Putamen (tissue), 1 donor: ENCODE measurements at places on chromosomes 11 and 22.

DNA sequence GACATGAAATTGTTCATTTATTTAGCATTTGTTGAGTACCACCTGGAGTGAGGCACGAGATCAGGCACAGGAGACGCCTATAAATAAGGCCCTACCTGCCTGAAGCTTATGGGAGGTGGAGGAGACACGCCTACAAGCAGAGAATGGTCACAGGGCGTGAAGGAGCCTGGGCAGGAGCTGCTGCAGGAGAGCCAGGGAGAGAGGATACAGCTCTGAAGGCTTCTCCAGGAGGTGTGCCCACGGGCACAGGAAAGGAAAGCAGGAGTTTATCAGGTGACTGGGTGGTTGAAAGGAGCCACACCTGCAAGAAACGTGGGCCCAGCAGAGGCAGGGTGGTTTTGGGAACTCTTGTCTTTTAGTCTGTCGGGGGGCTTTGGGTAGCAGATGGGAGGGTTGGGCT, 70.3 kb downstream of the BMAL1 start:
- DNase-seq = no peak

DNA sequence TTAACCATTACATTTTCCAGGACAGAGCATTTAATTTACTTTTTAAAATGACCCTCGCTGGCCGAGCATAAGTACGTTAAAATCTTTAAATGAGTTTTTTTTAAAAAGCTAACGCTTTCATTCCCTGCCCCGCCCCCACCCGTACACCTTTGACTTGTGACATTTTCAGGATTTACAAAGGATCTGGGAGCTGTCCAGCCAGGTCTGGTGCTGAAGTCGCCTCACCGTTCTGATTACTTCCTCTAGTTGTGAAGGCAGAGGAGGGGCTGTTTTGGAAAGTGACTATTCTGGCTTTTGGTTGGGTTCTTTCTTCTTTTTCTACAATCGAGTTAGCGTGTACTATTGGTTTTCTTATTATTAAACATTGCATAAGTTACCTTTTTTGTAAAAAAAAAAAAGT, 2.9 kb downstream of the C11orf87 start:
- DNase-seq = no peak

DNA sequence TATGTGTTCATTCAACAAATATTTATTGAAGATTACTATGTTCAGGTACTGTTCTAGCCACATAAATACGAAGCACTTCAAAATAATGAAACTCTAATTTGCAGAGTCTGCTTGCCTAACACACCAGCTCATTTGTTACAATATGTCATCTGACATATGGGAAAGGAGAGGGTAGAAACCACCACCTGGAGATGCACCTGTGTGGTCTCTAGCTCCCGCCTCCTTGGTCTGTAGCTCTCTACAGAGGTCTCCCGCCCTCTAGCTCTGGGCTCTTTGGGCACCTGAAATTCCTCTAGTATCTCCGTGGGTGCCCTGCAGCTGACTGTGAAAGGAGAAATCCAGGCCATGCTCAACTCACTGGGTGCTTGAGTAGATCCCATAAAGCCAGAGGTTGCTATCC, 51.4 kb upstream of the DBX1 start:
- DNase-seq = no peak

- DNase-seq = no peak
Measured at GRCh38 chr11:33889296-33889695, 2.6 kb downstream of the LMO2 start.

DNA sequence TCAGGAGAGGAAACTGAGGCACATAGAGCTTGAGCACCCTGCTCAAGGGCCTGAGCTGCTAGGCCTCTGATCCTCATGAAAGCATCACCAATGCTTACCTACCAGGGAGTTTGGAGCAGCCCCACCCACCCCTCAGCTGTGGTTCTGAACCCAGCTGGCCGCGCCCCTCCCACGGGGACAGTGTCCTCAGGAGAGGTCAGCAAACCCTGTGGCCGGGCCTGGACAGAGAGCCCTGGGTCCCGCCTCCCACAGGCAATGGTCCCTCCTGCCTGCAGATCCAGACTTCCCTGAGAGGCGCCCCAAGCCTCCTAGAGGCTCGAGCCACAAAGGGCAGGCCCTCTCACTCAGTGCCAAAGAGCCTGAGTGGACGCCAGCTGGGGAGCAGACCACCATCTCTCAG, 184.9 kb downstream of the BRD1 start:
- DNase-seq = no peak

DNA sequence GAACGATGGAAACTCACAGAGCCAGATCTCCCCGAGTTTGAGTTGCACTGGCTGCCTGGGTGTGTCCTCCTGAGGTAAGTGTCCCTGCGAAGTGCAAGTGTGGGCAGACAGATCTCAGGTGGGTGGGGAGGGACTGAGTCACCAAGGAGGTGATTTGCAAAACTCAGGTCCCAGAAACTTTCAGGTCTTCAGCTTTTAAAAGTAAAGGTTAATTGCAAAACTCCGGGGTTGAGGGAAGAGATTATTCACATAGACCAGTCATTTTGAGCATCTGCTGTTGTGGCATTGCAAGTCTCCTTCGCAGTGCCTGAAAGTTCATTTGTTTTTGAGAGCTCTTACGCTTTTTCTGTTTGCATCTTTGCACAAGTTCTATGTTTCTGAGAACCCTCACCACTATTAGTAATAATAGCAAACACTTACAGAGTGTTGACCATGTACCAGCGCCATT, 7.1 kb downstream of the CD44 start:
- no peak for DNase-seq

- no peak for DNase-seq
Measured at GRCh38 chr11:46948378-46949131, 12.0 kb downstream of the CSTPP1 start.

GRCh38 chr11:1373536-1374214, 16.1 kb upstream of the BRSK2 start:
- no peak for DNase-seq

DNA sequence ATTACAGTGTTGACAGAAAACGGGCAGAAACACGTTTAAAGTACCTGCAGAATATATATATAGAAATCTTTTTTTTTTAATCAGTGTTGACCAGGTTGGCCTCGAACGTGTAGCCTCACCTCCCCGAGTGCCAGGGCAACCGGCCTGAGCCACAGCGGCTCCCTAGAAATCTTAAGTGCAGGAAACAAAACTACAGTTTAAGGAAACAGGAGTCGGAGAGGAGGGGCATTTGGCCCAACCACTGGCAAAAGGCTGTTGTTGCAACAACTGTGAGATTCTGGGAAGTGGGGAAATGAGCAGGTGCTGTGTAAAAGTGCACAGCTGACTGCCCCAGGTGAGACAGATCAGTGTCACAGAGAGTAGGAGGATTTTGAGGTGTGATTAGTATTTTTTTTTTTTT, 3.7 kb downstream of the YWHAH start:
- DNase-seq = no peak

GRCh38 chr22:36507518-36508010, 724 bp upstream of the FOXRED2 start:
- DNase-seq = no peak
